ENCODE measurements at places on chromosomes 11 and 22.

GRCh38 chr22:43110444-43110926 lies at the start of gene BIK:
Gene BIK (plus strand): TSS chr22:43110750. CDS start chr22:43124023, 13,273 bp downstream.
- DNase-seq = peak; percentile 16

DNA sequence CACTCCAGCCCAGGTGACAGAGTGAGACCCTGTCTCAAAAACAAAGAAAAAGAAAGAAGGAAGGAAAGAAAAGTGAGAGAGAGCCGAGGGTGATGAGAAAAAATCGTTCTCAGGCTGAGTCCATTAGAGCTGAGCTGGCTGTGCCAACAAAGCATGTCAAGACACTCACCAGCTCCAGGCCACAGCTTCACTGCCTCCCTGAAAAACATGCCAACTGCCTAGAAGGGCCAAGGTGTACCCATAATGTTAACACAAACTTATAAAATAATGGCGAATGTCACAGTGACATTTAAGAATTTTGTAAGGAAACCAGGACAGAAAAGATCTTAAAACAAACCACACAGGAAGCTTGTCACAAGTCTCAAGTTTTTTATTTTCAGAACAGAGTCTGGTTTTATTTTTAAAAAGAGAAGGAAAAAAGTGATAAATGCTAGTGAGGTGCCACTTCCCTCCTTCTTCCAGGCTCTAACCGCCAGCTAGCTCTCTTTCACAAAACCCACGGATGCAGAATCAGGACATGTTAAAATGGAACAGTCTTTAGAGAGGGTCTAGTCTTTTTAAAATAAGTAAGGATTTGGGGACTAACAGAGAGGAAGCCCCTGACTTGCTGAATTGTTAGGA lies 5.1 kb downstream of the TMEM121B start:
- no peak for DNase-seq

DNA sequence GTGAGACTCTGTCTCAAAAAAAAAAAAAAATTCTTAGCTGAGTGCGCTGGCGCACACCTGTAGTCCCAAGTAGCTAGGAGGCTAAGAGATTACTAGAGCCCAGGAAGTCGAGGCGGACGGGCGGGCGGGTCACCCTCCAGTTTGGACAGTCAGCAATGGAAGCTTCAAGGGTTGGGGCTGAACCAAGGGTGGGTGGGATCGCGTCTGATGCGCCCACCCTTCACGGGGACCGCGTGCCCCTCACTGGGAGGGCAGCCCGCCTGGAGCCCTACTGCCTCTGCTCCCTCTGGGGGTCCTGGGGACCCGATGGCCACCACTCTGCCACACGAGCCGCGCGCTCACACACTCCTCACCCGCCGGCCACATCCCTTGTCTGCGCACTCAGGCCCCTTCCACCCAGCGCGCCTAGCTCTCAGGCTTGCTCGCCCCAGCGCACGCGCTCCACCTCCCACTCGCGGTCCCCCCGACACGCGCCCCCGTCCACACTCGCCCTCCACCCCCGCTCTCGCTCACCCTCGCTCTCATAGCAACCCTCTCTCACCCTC lies 494 bp downstream of the CHID1 start:
- DNase-seq = no peak

DNA sequence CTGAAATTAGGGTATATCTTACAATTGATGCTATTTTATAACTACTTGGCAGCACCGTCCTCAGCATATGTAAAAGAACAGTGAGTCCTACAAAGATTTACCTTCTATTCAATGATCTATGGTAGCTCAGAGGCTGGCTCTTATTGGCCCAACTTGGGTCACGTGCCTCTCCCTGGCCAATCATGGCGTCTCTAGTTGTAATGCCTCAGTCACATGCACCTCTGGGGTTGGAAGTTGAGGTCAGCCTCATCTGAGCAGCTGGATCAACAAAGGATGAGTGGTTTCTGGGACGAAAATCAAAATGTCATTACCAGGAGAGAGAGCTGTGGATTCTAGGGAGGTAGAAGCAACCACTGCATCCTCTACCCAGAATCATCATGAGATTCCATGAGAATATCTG lies 22.9 kb upstream of the ASPHD2 start:
- no peak for DNase-seq

DNA sequence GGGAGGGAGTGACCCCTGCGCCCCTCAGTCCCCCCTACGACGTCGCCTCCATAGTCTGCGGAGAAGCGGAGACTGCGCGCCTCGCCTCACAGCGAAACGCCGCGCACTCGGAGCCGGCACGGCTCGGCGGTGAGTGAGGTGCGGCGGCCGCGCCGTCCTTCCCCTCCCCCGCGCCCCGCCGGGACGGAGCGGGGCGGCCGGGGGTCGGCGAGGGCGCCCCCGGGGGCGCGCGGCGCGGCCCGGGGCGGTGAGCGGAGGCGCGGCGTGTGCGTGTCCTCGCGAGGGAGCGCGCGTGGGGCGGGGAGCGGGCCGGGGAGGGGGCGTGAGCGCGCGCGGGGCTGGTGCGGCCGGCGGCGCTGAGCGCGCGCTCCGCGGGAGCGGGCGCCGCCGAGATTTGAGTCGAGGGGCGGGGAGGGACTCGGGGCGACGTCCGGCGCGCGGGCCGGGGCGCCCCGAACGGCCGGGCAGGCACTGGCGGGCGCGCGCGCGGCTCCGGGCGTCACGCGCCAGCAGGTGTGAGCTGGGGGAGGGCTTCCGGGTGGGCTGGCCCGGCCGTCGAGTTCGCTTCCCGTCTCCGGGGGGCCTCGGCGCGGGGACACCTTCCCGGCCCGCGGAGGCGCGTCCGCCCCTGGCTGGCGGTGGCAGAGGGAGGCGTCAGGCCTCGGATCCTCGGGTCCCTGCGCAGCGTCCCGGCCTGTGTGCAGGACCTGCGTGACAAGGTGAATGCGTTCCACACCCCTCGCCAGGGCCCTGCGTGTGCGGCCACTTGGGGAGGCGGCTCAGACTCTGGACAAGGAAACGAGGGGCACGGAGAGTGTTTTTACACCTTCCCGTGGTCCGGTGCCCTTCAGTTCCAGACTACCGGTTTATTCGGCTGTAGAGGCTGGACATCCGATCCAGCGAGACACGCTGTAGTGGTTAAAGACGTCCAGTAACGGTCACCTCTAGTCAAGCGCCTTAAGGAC lies 50.4 kb downstream of the FAM83F start:
- peak; percentile 59 for DNase-seq

- DNase-seq = no peak
Observed at GRCh38 chr11:123235656-123236261, 40.7 kb upstream of the CLMP start.

Measured in activated CD4-positive, alpha-beta T cell treated with anti-CD3 and anti-CD28 coated beads, Interleukin-2, amount 50 U/mL, for 24 hours (primary cell).